GM18507 (cell line): ENCODE measurements at places on chromosomes 6 and 20.

GRCh38 chr6:130843575-130844320 lies 16.5 kb downstream of the SMLR1 start:
- peak; percentile 2 for DNase-seq

DNA sequence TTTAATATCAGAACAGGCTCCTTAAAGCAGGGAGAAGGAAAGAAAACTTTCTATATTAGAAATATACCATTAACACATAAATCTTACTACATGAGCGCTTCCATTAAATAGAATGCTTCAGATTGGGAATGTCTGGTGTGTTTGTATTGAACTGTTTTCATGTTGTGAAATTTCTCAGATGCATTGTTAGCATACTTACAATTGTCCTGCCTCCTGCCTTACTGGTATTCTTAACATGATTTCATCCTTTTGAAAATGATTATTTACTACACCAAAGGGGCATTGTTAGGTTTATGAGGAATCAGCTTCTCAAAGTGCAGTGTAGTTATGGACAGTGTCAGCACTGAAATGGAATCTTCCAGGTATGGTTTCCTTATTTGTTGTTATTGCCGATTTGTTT lies 145.6 kb downstream of the MTFR2 start:
- no peak for DNase-seq

DNA sequence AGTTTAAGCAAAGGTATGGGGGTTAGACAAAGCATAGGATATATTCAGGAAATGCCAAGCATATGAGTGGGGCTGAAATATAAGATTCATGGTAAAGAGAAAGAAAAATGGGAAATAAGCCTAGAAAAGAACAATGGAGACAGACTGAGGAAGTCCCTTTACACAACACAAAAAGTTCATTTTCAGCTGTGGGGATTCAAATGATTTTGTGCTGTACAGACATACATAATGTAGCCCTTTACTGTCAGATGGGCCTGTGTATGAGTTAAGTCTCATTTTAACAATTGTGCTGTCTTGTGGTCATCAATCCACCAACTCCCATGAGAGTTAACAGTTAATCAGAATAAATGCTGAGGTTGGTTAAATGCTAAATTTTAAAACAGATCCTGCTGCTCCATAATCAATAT lies 37.2 kb downstream of the REV3L start:
- no peak for DNase-seq

DNA sequence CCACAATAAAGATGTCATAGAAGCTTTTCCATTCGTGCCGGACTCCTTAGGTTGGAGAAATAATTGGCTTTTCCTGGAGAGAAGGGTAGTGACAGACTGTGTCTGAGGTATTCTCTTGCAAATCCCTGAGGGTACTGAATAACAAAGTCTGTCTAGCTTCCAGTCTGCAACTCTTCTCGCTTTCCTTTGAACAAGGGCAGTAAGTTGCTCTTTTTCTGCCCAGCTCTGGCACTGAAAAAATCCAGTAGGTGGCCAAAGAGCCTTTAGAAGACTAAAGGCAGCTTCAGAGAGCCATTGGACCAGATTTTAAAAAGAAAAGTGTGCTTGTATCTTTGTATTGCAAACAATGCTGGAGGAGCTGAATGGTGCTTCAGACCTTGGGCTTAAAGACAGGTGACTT lies 20.7 kb upstream of the RREB1 start:
- DNase-seq, result no peak

GRCh38 chr6:69069881-69070280 lies 434.8 kb downstream of the ADGRB3 start:
- DNase-seq, result no peak

DNA sequence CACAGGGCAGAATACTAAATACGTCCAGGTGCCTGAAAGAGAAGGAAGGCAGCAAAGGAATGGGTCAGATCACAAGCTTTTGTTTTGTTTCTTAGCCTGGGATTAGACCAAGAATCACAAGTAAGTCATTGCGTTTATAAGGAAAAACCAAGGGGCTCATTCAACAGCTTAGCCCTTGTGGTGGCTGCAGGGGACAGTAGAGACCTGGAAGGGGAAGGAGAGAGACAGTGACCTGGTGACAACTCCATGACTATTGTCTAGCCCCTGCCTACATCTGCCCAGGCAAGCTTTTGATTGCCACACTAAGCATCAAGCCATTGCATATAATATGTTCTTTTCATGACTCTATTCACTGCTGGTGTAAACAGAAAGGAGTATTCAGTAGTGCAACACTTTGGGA lies 30.2 kb upstream of the TBC1D7 start:
- no peak for DNase-seq

DNA sequence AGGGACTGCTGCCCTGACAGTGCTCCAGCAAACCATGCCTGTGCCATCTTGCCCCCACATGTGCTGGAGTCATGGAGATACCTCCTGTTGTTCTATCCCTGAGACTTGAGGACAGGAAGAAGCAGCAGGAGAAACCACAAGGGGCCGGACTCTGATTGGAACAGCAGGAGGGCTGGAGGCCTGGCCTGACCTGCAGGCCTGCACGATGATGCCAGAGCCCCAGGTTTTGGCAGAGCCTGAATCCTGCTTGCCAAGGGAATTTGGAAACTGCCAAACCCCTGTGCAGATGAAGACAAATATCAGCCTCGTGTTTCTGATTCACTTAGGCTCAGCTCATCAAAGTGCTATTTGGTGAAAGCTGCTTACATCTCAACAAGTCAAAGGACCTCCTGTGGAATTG lies 177.6 kb downstream of the MAFB start:
- DNase-seq, result no peak

- DNase-seq, result no peak
Measured at GRCh38 chr6:7155871-7156579, 48.3 kb downstream of the RREB1 start.

DNA sequence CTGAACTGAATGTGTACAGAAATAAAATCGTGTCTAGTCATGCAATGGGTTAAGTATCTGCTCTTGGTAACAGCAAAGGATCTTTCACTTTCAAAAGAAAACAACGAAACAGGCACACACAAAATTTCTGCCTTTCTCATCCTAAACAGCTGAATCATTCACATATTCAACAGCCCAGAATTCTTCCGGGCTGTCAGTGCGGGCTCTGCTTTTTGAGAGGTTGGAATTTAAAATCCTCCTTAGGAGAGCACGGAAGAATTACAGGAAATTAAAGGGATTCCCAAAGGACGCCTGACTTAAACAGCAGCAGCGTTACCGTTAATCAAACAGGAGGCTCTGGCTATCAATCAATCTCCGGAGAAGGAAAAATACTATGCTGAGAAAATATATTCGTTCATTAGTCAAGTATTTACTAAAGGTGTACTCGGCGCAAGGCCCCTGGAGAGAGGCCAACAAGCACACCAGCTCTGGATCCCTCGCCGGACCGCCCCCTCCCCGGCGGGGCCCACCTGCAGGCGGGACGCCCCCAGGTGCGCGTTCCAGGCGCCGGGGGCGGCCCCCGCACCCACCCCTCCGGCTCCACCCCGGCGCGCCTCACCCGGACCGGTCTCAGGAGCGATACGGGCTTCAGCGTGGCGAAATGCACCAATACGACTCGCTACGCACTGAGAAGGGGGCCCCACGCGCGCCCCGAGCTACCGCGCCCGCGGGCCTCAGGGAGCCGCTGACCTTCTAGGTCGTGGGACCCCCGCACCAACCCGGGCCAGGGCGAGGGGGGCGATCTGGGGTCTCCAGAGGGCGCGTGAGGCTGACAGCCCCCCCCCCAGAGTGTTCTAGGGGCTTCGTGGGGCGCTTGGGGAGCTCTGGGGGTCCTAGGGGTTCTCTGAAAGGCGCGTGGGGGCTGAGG lies 1.0 kb downstream of the NAPB start:
- DNase-seq, result no peak

GRCh38 chr6:1893470-1894130 lies 283.9 kb downstream of the FOXC1 start:
- no peak for DNase-seq

DNA sequence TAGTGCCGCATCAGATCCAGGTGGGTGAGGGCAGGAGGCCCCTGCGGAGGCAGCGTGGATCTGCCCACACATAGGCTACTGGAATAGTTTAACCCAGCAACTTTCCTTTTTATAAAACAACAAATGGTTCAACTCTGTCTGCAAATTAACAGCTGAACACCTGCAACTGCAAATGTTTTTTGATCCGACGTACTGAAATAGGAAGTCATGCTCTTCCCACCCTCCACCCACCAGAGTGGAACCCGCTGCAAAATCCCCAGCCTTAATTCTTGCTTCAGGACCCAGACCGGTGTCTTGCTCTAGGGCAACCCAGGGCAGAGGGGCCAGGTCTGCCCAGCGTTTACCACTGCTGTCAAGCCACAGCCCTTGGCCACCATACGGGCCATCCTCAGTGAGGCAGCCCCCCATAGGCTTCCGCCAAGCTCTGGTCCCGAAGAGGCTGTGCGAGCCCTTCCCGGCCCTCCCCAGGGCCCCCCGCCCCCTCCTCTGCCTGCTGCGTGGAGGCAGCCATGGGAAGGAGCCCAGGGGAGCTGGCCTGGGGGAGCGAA lies 334.3 kb downstream of the ZFAND3 start:
- DNase-seq, result no peak

DNA sequence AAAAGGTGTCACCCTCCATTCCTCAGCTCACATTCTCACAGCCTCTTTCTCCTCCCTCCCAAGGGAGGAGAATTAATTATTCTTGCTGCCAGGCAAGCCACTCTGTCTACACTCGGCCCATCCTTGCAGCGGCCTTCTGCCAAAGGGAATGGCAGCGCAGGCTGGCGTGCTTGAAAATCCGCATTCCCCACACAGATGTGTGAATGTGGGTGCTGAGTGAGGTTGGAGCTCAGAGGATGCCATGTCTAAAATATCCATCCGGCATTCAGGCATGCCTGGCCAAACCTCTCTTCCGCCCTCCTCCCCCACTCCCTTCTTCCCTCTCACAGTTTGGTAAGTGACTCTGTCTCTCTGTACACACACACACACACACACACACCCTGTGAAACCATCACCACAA lies 27.7 kb downstream of the PNPLA1 start:
- no peak for DNase-seq

DNA sequence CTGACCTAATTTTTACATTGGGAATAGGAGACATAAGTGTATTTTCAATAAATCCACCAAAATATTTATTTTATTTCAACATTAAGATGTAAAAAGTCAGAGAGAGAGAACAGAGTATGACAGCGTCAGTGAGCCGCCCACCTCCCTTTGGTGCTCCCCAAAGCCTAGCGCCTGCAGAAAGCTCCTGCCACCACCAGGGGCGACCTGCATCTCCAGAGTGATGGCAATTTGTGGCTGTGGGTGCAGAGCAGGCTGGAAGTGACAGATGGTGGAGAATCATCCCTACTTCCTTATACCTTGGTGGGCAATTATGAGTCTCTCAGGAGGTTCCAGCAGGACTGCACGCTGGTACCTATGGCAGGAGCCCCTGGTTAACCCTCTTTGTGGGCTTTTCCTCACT lies 87.3 kb downstream of the PTPRT start:
- no peak for DNase-seq

GRCh38 chr20:23857962-23858595 lies 21.5 kb downstream of the CST5 start:
- DNase-seq, result no peak

DNA sequence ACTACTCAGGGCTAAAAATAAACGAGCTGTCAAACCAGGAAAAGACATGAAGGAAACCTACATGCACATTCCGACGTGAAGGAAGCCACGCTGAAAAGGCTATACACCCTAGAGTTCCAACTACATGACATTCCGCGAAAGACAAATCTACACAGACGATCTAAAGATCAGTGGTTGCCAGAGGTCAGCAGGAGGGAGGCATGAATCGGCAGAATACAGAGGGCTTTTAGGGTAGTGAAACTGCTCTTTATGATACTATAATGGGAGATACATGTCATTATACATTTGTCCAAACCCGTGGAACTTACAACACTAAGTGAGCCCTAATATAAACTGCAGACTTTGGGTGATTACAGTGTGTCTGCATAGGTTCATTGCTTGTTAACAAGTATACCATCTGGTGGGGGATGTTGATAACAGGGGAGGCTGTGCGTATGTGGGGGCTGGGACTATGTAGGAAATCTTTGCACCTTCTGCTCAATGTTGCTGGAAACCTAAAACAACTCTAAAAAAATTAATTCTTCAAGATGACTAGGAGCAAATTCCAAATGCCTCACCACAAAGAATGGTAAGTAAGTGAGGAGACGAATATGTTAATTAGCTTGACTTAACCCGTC lies 132.2 kb upstream of the CDH4 start:
- DNase-seq, result no peak

- no peak for DNase-seq
Measured at GRCh38 chr6:127403636-127404035, 55.6 kb downstream of the KIAA0408 start.

- DNase-seq, result no peak
Measured at GRCh38 chr6:3566812-3567211, 110.0 kb upstream of the SLC22A23 start.

- DNase-seq, result no peak
Measured at GRCh38 chr6:37103169-37104039, 66.5 kb upstream of the PIM1 start.

DNA sequence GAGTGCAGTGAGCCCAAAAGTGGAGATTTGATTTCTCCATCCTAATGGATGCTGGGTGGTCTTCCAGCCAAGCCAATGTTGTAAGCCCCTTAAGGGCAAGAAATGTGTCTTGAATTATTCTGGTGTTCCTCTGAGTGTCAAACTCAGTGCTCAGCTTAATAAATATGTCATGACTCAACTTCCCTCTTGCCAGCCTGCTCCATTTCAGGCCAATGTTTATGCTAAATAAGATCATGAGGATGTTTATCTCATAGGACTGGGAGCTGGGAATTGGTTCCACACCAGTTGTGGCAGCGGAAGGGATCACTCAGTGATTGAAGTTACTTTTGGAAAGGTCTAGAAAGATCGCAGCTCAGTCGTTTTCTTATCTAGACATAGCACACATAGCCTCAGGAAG lies 90.4 kb upstream of the ISM1 start:
- DNase-seq, result no peak

- DNase-seq, result no peak
Measured at GRCh38 chr20:7859356-7859802, 80.9 kb downstream of the HAO1 start.

DNA sequence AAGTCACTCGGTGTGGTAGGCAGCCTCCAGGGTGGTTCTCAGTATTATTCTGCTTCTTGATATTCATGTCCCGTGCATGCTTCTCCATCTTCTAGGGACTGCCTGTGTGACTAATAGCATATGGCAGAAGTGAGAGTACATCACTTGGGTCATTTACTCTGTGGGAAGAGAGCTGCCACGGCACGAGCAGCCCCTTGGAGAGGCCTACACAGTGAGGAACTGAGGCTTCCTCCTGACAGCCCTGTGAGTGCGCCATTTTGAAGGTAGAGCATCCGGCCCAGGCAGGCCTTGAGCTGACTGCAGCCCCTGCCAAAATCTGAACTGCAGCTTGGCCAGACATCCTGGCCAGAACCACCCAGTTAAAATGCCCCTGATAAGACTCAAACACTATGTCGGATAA lies 17.3 kb upstream of the MCUR1 start:
- no peak for DNase-seq

DNA sequence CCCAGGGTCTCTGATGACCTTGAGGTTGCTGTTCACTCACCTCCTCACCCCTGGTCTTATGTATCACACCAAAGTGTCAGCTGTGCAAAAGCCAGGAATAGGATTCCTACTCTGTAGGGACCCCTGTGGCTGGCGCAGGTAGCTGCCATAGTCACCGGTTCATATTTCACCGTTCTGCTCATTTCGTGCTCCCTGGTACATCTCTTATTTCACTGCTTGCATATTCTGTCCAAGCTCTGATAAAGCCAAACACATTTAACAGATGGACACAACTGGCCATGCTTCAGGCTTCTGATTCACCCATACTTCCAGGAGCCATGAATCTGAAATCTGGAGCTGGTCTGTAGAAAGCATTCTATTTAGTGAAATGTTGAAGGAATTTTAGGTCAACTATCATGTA lies 20.5 kb downstream of the SLC22A3 start:
- no peak for DNase-seq
